ENCODE measurements at places on chromosomes 2 and 18.

DNA sequence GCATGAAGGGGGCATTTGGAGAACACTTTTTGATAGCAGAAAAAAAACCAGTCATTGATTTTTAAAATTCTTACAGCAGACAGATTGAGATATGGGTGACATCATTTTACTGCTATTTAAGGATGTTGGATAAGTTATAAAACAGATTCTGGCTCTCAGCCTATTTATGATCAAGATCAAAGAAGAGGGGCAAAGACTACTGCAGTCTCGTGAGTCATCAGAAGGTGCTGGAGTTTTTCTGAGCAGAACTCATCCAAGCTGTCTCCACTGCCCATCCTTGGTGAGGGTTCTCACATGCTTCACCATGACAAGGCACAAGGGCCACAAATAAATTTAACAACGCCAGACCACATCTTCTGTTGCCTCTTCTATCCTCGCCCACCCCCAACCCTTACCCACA is 58.8 kb downstream of the ST6GAL2 start:
- DNase-seq = no peak

DNA sequence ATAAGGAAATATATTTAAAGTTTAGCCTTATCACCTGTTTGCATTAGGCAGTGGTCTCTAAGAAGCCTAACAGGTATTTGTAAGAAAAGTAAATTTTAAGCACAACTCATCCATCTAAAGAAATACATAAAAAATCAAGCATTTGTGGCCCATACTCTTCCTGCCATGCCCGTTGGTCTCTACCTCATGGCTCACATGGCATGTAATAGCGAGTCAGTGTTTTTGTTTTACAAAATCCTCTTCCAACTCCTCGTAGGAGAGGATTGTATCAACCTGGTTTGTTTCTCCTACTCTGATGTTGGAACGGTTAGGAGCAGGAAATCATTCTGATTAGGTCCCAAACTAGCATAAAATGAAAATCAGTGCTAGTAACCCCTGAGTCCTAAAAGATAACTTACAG is 91.8 kb downstream of the FMNL2 start:
- no peak for DNase-seq

- DNase-seq = peak; percentile 56
These were observed 150.9 kb downstream of the CD8B2 start for GRCh38 chr2:106638043-106638442.

DNA sequence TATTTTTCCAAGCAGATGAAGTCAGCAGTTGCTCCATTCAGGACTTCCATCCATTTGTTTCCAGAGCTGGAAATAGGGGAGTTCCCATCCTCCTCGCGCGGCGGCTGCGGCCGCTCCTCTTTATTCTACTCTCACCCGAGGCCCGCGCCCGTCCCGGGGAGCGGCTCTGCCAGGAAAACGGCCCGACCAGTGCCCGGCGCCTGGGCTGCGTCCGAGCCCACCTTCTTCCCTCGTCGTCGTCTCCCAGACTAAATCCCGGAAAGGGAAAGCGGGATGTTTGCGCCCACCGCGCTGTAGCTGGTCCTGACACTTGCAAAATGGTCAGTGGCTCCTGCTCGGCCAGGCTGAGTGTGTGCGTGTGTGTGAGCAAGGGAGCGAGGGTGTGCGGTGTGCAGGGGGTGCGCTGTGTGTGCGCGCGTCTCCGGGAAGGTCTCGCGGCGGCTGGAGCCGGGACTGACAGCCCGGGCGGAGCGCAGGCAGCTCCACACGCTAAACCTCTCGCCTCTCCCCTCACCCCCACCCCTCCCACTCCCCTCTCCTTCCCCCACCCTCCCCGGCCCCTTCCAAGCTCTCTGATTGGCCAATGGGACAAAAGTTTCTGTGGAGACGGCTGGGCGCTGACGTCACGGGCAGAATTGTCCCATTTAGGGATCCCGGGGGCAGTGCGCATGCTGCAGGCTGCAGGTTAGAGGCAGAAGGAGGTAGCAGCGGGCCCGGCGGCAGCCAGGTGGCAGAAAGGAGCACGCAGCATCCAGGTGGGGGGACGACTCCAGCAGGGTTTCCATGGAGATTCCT is at the start of gene NOL4:
Gene NOL4 (minus strand): TSS at position 491 of the 795 bp plus-strand sequence. CDS start 1,660 bp downstream, outside the sequence.
- DNase-seq = peak; percentile 99

DNA sequence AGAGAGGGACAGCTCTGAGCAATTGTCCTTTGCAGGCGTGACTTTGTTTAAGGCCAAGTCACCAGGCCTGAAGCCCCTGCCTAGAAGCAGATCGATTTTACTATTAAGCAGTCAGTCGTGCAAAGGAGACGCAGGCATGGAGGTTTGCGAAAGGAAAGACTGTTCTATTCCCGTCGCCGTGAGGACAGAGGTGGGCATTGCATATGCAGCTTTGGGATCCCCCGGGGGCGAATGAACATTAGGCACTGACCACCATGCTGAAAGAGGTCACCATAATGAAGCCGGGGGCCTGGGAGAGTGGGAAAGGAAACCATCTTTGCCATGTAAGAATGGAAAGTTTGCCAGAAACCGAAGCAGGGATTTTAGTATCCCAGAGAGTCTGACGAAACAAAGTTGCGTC is 231.6 kb downstream of the BCL11A start:
- DNase-seq = no peak

Data from NCI-H1105 (cell line).